ENCODE measurements at places on chromosomes 16 and 17. TPM values are rescaled to one million over a fixed set of nuclear protein-coding genes. Genes with fewer than 3 reads are reported as not detected.

DNA sequence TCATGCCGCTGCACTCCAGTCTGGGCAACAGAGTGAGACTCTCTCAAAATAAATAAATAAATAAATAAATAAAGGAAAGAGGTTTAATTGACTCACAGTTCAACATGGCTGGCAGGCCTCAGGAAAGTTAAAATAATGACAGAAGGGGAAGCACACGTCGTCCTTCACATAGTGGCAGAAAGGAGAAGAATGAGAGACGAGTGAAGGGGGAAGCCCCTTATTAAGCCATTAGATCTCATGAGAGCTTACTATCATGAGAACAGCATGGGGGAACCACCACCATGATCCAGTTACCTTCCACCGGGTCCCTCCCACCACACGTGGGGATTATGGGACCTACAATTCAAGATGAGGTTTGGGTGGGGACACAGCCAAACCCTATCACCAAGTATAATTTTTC lies 54.5 kb downstream of the PAFAH1B1 start:
- no peak for DNase-seq

DNA sequence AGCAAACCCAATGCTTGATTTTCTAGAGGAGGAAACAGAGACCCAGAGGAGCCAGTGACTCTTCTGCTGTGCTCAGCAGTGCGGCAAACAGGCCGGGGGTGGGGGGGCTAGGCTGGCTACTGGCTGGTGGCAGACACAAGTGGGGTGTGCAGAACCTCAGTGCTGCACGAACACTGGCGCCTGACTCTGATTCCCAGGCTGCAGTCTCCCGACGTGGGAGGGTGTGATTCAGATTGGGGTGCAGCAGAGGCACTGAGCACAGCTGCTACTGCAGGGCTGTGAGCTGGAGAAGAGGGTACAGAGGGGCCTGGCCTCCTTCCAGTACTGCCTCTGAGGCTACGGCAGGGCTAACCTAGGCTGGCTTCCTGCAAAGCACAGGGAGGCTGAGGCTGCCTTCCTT lies 8.1 kb downstream of the RPL19 start:
- no peak for DNase-seq

DNA sequence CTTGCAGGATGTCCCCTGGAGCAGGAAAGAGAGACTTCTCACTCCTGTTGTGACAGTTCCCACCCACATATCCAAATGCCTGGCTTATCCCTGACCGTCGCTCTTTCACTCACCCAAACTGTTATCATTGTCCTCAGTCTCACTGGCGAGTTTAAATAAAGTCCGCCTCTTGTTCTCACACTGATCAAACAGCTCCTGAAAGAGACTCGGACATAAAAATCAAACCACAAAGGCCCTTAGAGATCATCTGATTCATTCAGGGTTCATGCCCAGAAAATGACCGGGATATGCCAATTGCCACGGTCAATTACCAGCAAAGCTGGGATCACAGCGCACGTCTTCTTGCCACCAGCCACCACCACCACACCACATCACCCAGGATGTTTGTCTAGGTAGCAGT lies 19.9 kb downstream of the GGA3 start:
- no peak for DNase-seq

DNA sequence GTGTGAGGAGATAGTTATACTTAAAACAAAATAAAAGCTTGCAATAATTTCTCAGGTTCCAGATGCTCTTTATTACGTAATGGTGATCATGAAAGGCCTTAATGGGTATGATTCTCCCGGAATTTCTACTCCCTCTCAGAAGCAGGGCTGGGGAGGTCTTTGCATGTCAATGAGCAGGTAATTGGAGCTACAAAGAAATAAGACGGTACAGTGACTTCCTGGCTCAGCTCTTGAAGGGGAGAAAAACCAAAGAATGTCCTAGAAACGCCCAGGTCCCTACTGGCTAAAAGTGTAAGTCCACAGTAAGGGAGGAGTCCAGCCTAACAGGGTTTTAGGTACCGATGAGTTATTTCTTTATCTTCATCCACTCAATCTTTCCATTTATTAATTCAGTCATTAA lies 390.9 kb downstream of the TMEM114 start:
- no peak for DNase-seq

GRCh38 chr17:39579318-39580081 lies 28.2 kb downstream of the NEUROD2 start:
- DNase-seq = no peak

GRCh38 chr17:9259419-9259818 lies 238.1 kb downstream of the NTN1 start:
- no peak for DNase-seq

- no peak for DNase-seq
These were observed 386 bp downstream of the CIAO3 start for GRCh38 chr16:740459-740763.

DNA sequence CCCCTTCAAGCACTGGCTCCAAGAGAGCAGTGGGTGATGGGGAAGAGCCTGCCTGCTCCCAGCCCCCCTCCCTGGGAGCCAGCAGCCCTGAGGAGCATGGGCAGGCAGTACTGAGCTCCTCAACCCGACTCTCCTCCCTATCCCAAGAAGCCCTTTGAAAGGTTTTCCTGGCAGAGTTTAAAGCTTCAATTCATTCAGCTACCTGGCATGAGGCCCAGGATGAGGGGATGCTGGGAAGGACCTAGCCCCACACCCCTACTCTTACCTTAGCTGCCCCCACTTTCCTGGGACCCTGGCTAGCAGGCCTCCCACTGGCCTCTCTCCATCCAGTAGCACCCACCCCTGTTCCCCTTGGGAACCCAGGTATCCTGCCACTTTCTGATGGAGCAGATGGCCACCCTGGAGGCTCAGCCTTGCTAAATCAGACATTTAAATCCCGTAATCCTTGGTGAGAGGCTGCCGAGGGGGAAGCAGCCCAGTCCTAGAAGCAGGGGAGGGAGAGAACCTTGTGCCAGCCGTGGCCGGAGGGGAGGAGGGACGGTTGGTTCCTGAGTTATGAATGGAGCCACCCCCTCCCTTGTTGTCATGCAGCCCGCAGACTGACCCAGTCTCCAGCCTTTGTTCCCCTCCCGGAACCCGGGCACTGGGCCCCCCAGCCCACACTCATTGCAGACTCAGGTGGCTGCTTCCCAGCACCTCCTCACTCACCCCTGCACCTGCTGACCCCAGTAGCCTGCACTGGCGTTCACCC lies 17.1 kb downstream of the ATP1B2 start:
- no peak for DNase-seq

DNA sequence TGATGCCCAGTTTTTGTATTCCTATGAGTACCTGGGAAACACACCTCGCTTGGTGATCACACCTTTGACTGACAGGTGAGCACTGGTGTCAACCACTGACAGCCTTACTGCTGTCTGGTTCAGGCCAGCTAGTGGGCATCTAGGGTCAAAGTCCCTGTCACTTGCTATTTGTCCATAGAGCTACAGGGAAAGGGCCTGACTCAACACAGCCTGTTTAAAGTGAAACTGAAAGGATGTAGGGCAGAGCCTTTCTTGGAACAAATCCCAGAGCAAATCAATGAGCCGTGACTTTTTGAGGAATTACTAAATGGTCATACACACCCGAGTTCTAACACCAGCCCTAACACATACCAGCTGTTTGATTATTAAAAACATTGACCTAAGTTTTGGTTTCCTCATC lies 106.8 kb downstream of the DNAH9 start:
- peak; percentile 11 for DNase-seq

DNA sequence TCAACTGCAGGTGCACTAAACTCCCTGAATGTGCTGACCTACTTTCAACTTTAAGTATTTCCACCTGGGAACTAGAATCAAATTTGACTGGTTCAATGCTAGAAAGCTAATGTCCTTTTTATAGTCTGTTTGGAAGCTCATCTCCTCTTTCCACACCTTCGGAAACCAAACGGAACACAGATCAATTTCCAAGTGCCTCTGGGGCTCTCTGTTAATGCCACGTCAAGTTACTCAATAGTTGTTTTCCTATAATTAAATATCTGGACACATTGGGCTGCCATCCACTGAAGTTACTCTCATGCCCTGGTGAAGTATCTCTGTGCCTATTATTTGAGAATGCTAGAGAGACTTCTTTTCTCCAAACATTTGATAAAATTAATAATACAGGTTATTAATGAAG lies 29.7 kb downstream of the ABAT start:
- DNase-seq = no peak

Gene OMG
- polyA plus RNA-seq = 0.28 TPM

Gene TP53TG3B
- polyA plus RNA-seq = not detected

Gene TMEM101
- polyA plus RNA-seq = 32.6 TPM

Gene DECR2
- 14.4 TPM for polyA plus RNA-seq

Gene KRT28
- not detected for polyA plus RNA-seq

Gene HEXD
- 19.6 TPM for polyA plus RNA-seq
